ENCODE measurements at places on chromosomes 4 and X.

- DNase-seq, result no peak
Measured at GRCh38 chrX:37348971-37349220, 268 bp upstream of the PRRG1 start.

GRCh38 chr4:163378661-163379060, 35.0 kb downstream of the NPY5R start:
- no peak for DNase-seq

DNA sequence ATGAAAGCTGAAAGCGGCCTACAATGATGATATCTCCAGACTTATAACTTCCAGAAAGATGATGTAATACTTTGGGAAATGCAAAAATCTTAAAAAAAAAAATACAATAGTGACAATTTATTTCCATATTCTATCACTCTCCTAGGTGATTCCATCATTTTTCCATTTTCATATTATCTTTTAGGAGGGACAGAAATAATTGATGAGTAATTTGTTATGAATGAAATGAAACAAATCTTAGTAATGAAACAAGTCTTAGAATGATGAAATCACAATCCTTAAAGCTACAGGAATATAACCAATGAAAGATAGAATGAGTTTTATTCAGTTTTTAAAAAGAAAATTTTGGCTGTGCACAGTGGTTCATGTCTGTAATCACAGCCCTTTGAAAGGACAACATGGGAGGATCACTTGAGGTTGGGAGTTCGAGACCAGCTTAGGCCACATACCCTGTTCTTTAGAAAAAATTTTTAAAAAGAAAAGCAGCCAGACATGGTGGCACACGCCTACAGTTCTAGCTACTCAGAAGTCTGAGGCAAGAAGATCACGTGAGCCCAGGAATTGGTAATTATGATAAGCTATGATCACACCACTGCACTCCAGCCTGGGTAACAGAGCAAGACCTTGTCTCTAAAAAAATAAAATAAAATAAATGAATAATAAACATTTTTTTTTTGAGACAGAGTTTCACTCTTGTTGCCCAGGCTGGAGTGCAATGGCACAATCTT, 21.7 kb downstream of the CLOCK start:
- DNase-seq, result no peak

- no peak for DNase-seq
Measured at GRCh38 chrX:4764888-4765287, 1051.4 kb upstream of the PRKX start.

DNA sequence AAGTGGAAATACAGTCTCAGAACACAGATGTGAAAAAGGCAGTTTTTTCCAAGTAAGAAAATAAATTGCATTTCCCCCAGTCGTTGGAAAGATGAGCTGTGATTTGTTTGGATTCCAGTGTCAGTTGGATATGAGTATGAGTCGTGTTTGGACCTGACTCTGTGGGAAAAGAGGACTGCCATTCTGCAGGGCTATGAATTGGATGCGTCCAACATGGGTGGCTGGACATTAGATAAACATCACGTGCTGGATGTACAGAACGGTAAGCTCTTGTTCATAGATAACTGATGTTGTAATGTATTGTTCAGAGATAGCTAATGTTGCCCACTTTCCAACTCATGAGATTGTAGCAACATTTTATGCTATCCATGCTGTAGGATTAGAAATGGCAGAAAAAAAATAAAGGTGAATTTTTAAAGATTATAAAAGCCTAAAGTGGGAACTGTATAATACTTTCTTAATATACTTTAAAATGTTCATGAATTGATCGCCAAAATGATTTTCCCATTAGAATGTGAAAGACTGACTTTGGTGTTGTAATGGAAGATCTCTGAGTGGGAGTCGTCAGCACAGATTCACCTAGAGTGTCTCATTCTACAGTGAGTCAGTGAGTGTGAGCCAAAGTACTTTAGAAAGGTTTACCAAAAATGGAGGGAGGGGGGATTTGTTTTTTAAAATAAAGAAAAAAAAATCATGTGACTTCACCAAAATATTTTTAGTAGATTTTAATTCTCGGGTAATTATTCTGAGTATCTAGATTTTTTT, 178.7 kb downstream of the DCTD start:
- no peak for DNase-seq

GRCh38 chrX:29376584-29376983, 789.3 kb downstream of the IL1RAPL1 start:
- DNase-seq, result no peak

- DNase-seq, result peak; percentile 55
Measured at GRCh38 chr4:93147524-93148212, 680.9 kb upstream of the ATOH1 start.

- DNase-seq, result no peak
Measured at GRCh38 chr4:146359771-146360170, 145.4 kb downstream of the REELD1 start.

Data from iPS-NIHi11 (cell line).